ENCODE measurements at places on chromosomes 5 and 9.

GRCh38 chr5:77844623-77845323 lies 68.6 kb upstream of the TBCA start:
- no peak for DNase-seq

DNA sequence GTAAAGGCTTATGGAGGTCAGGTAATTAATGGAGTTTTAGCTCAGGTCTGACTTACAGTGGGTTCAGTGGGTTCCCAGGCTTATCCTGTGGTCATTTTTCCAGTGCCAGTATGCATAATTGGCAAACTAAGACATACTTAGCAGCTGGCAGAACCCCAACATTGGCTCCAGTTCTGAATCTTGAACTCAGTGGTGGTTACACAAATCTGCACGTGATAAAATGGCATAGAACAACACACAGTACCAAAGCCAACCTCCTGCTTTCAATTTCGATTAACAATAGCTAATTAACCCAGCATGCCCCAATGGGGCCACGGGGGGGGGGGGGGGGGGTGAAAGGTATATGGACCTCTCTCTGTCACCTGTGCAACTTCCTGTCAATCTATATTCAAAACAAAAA lies 19.0 kb upstream of the BARX1 start:
- DNase-seq = no peak

GRCh38 chr9:1414711-1415131 lies 364.6 kb downstream of the DMRT2 start:
- no peak for DNase-seq

DNA sequence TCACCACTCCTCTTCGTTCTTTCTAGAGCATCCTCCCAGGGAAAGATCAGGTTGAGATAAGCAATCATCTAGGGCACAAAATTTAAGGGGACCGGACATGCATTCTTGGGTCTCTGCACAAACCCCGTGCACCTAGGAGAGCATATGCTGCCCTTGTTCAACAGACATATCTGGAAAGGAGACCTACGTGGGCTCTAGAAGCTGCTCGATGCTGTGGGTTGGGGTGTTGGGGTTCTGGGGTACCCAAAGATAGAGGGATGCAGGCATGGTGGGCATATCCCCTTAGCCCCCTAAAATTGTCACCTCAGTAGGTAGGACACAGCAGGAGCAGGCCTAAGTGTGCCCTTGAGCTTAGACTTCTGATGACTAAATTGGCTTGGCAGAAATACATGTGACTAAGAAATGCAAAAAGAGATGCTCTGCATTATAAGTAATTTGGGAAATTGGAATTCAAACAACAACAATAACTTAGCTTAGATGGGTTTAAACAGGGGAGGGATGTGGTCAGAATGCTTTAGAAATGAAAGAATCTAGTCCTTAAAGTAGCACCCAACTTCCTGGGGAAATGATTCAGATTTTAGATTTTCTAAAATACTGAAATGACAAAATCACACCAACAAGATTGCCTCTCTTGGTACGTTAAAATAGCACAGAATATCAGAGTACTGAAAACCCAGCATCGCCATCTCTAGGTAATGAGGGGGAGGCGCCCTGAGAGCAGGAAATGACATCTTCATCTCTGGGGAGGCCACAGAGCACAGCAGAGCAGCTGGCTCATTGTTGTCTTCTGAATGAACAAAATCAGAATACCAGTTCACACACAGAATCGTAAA lies 172.3 kb downstream of the GNA14 start:
- no peak for DNase-seq

- no peak for DNase-seq
Measured at GRCh38 chr9:108759835-108760234, 96.0 kb downstream of the ACTL7B start.

GRCh38 chr9:13588151-13589033 lies 308.9 kb upstream of the MPDZ start:
- no peak for DNase-seq

GRCh38 chr5:112996830-112997374 lies 20.3 kb downstream of the DCP2 start:
- DNase-seq = no peak

GRCh38 chr9:71793386-71794105 lies 25.2 kb upstream of the CEMIP2 start:
- no peak for DNase-seq

GRCh38 chr5:176796970-176797369 lies 13.4 kb upstream of the UNC5A start:
- peak; percentile 9 for DNase-seq

DNA sequence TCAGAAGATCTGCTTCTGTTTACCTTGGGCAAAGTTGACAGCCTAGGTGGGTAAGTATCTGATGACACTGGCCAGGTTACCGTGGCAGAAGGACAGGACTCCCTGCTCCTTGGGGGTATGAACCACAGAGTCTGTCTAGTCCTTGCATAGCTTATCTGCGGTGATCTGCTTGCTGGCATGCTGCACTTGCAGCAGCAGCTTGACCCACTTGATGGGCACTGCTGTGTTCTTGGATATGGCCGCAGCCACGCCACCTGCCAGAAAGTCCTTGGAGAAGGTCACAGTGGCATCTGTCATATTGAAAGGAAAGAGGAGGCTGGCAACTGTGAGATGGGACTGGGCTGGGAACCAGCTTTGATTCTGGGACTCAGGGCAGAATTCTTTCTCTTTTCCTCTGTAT lies 35.9 kb upstream of the POC5 start:
- DNase-seq = no peak

- DNase-seq = no peak
Measured at GRCh38 chr5:111197523-111197922, 26.7 kb upstream of the CAMK4 start.

DNA sequence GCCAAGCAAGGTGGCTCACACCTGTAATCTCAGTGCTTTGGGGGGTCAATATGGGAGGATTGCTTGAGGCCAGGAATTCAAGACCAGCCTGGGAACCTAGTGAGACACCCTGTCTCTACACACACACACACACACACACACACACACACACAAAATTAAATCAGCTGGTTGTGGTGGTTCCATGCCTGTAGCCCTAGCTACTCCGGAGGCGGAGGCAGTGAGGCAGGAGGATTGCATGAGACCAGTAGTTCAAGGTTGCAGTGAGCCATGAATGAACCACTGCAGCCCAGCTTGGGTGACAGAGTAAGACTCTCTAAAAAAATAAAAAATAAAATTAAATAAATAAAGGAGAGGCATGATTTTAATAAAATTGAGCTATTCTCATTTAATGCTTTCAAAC lies 13.1 kb downstream of the CEMIP2 start:
- DNase-seq = no peak

DNA sequence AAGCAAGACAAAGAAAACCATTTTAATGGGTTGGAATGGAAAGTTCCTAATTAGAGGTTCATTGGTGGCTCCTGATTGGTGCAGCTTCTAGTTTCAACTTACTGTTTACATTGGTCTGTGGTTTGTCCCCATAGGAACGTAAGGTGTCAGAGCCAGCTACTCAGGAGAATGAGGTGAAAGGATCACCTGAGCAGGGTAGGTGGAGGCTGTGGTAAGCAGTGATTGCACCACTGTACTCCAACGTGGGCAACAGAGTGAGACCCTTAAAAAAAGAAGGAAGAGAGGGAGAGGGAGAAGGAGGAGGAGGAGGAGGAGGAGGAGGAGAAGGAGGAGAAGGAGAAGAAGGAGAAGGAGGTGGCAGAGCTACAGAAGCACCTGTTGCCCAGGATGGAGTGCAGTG lies 30.4 kb downstream of the KCNIP1 start:
- no peak for DNase-seq

- no peak for DNase-seq
Measured at GRCh38 chr9:36894695-36895310, 139.3 kb downstream of the PAX5 start.

DNA sequence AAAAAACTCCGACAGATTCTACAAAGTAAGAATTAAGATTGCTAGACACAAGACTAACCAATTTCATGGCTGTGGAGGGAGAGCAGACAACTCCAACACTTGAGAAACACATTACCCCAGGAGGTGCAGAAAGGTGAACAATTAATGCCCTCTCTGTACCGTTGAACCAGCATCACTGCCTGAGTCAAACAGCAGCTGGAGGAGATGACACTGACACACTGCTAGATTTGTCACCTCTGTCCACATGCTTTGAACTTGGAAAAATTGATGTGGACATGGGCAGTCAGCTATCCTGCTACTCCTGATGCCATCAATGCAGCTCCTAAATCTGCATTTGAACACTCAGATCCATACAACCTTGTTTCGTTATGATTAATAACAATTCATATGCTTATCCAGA lies 51.7 kb downstream of the GPBP1 start:
- no peak for DNase-seq

GRCh38 chr5:16934677-16935153 lies 1.4 kb downstream of the MYO10 start:
- no peak for DNase-seq

All from Right ventricle myocardium inferior (tissue), 1 donor.